ENCODE measurements at places on chromosomes 5 and 9.

DNA sequence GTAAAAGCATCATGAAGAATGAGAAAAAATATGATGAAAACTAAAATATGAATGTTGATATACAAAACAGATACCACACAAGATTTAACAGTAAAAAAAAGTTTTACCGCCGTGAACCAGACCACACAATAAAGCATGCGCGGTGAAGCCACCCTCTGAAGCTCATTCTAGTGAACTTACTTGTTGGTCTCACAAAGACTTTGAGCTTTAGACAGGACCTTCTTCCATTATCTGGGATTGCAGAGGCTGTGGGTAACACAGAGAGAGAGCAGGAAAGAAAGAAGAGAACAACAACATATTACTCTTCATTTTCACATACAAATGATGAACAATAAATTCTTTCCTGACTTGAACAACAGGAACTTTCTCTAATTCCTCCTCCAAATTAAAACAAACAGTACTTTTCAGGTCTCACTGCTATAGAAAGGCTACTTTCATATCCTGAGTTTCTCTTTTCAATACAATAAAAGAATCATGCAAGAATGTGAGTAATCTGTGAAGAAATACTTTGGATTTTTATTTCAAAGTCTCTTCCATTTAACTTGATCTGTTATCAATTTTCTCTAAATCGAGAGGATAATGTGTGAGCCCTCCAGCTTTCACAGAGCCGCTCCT is 283.1 kb downstream of the EFNA5 start:
- no peak for DNase-seq

GRCh38 chr9:92977279-92977678 is 30.0 kb downstream of the FGD3 start:
- DNase-seq, result no peak

- no peak for DNase-seq
Measured at GRCh38 chr5:102600964-102601363, 102.2 kb upstream of the SLCO6A1 start.

GRCh38 chr9:128470560-128470959 is 14.8 kb downstream of the ODF2 start:
- DNase-seq, result no peak

GRCh38 chr9:114737118-114737517 is 55.1 kb upstream of the TEX48 start:
- DNase-seq, result no peak

- no peak for DNase-seq
Measured at GRCh38 chr5:1501372-1502045, 22.3 kb downstream of the LPCAT1 start.

Data from amygdala (tissue), 56 donors.